Stimulated activated CD8-positive, alpha-beta memory T cell treated with anti-CD3 and anti-CD28 coated beads, Interleukin-2, amount 100 ng/mL, for 48 hours (primary cell): ENCODE measurements at places on chromosomes 7 and 10.

DNA sequence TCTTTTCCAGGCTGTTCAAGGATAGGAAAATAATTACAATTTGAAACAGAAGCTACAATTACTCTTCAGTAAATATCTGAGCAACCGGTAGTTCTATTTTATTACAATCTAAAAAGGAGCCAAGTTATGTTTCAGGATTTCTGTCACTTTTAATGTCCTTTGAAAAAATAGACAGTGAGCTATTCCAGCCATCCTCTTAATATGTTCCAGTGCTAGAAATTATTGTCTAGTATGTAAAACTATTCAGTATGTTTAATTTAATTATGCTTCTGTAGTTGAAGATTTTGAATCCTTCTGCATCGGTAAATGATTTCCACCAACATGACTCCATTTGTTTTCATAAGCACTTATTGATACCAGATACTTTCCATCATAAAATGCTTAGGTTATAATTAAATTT, 129.6 kb upstream of the SEMA3D start:
- no peak for DNase-seq

DNA sequence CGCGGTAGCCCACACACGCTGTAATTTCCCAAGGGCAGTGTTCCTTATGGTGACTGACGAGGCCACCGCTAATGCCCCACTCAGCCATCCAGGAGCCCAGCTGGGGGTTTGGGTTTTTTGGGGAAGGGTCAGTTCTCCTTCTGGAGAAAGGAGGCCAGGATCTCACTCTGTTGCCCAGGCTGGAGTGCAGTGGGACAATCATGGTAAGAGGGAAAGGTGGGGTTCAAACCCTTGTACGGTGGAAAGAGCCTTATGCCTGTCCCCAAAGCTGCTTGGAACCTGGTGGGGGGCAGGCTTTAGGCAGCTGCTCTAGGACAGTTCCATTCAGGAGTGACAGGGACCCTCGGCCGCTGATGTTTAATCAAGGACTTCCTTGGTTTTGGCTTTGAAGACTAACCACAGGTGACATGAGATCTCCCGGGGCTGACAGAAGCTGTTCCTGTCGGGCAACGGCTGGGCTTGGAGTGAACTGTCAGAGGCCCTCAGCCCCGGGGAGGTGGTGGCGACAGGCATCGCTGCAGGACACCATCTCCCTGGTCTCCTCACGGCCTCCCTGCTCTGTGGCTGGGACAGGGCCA, 84.5 kb downstream of the CARD11 start:
- DNase-seq: no peak

GRCh38 chr7:70178787-70179186, 580.5 kb downstream of the AUTS2 start:
- DNase-seq: no peak

GRCh38 chr7:24842449-24843241, 85.4 kb upstream of the GSDME start:
- DNase-seq: no peak

DNA sequence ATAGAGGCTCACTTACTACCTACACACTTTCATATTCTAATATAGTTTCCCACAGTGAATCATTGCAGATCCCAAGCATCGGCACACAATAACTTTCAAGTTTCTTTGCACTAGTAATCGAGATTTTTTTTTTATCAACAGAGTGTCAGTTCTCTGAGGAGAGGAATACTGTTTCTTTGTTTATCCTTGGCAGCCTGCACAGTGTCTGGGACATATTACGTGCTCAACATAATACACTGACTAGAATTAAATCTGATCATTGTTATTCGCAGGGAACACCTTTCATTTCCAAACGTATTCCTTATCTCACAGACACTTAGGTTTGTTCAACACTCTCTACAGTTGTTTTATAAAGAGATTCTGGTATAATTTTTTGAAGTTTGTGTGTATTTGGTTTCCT, 95.3 kb downstream of the CACNA2D1 start:
- DNase-seq: no peak

- DNase-seq: no peak
Observed at GRCh38 chr7:1761097-1761496, 91.0 kb downstream of the ELFN1 start.

DNA sequence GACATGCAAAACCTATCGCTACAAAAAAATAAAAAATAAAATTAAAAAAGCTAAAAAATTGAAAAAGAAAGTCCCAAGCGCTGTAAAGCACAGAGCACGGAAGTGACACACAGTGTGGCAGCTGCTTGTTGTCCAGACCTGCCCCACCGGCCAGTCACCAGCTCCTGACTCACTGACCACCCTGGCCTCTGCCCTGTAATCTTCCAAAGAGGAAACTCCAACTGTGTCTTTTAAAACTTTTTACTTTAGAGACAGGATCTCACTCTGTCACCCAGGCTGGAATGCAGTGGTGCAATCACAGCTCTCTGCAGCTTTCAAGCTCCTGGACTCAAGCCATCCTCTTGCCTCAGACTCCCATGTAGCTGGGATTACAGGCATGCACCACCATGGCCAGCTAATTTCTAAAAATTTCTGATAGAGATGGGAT, 23.6 kb downstream of the GNA12 start:
- no peak for DNase-seq

DNA sequence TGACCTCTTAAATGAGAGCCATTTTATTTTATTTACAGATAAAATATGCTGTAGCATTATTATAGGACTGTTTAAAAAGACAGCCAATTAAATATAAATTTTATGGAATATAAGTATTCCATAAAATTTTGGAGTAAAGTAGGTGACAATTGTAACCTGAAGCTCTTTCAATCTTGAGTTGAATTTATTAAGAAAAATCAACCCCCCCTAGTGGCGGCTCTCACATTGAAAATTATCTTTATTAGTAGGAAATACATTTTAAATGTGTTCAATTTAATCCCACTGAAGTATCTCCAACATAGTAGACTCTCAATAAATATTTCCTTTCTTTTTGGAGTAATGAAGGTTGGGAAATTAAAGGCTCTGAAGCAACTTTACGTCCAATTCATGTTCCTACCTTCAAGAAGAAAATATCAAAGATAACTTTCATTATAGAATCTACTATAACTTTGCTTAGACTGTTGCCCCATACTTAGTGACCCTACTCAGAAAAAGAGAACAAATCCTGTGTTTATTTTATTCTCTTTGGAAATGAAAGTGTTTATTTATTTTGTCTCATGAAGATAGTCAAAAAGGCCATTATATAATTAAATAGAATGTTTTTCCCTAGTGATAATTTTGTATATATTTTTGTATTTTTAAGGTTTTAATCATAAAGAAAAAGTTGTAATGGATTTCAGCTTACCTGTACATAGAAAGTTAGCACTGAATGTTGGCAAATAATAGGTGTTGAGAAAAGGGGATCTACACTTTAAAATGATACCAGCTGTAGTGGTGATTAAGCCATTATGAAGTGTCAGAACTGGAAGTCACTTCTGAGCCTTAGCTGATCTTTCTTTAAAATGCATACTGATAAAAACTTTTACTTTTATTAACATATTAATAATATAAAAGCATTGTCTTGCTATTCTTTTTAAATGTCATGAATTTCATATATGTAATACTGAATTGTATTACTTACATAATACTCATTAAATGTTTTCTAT, 3.3 kb downstream of the AHR start:
- peak; percentile 23 for DNase-seq

DNA sequence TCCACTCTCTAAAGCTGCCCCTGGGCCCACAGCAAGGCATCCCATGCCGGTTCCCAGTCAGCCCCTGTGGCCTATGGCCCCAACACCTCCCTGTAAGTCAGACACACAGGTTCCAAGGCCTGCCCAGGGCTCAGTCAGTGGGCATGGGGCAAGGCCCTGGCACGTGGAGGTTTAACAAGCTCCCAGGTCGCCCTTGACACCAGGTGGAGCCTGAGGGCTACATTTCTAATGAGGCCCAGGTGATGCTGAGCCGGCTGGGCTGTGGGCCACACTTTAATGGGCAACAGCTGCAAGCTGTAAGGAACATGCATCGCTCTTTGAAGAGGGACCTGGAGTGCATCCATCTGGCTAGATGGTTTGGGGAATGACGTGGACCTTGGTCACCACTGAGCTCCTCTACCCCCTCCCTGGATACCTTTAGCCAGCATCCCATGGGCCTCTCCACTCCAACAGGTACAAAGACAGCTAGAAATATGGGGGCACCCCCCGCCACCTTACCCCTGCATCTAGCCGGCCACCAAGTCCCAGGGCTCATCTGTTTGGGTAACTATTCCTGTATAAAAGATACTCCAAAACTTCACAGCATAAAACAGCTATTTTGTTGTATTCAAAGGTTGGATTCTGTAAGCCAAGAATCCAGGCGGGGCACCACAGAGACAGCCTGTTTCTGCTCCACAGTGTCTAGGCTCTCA, 122.5 kb downstream of the OAT start:
- no peak for DNase-seq

- no peak for DNase-seq
Observed at GRCh38 chr10:1406967-1407945, 330.1 kb downstream of the ADARB2 start.

GRCh38 chr7:147519062-147519461, 1071.5 kb upstream of the C7orf33 start:
- DNase-seq: no peak

DNA sequence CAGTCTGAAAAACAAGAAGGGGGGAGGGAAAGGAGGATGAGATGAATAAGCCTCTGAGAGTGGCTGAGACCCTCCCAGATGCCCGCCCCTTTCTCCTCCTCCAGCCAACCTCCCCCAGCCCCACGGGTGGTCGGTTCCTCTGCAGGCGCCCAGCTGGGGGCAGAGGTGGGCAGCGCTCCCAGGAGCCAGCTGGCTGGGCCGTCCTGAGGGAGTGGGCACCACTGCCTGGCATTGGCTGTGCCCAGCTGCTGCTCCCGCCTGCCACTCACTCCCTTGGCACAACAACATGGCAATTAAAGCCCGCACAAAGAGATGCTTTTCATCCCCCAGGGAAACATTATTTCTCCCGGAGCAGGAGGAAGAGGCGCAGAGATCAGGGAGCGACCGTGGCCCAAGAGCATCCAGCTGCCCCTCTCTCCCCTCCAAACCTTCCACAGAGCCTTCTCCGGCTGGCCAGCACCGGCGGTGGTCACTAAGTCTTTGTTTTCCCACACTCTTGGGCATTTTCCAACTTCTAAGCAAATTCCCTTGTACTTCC, 107.2 kb downstream of the SPDYE5 start:
- no peak for DNase-seq
